ENCODE measurements at places on chromosomes 1 and 21. TPM values are rescaled to one million over a fixed set of nuclear protein-coding genes. Genes with fewer than 3 reads are reported as not detected.

DNA sequence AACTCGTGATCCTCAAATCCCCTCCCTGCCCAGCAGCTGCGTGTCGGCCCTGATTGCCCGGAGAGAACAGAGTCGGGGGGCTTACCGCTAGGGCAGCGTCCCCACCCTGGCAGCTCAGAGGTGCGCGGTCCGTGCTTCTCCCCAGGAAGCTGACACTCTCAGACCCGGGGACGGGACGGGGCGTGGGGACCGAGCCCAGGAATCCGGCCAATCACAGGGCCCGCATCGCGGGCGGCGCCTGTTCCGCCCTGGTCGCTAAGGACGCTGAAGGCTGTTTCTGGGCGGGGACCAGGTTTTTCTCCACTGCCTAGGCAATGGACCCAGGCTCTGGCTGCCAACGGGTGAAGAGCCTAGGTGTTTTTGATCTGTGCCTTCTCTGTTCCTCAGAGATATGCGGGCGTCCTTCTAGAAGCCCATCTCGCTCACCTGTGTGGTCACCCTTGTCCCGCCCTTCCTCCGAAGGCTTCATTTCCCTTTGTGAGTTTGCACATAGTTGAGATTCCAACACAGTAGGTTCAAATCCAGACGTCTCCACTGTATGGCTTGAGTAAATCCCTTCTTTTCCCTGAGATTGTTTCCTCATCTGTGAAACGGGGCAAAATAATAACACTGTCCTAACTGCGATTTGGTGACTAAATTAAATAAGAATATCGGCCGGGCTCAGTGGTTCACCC lies at the start of gene C1orf87:
C1orf87 (minus strand) TSS at position 166 of the 674 bp plus-strand sequence. CDS start 1,127 bp downstream, outside the sequence.
- DNase-seq = no peak

DNA sequence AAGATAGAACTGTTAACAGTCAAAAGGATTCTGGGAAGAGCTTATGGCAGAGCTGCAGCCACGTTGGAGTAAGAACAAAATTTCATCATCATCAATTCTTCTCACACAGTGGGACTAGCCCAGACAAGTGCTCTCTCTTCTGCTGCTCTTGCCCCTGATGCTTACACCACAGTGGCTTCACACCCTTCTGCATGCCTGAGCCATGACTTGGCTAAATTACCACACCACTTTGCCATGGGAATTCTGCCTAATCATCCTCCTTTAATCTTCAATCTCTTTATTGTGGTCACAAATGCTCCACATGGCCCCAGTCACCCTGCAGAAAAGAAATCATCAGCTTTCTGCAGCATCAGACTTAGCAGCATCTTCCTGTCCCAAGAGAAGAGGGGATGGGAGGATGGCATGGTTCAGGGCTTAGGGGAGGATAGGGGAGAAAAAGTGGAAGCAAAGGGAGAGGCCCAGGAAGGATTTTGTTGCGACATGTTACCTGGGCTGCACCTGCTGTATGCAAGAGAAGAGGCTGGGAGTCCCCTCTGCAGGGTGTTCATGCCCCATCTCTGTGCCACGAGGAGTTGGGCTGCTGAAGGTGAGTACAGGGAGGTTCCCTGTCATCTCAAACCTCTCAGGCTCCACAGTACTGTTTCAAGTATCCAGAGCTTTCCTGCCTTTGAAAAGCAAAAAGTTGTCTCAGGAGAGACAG lies 9.0 kb upstream of the RPTN start:
- no peak for DNase-seq

- DNase-seq = no peak
Measured at GRCh38 chr1:52424813-52425212, 20.4 kb downstream of the PRPF38A start.

DNA sequence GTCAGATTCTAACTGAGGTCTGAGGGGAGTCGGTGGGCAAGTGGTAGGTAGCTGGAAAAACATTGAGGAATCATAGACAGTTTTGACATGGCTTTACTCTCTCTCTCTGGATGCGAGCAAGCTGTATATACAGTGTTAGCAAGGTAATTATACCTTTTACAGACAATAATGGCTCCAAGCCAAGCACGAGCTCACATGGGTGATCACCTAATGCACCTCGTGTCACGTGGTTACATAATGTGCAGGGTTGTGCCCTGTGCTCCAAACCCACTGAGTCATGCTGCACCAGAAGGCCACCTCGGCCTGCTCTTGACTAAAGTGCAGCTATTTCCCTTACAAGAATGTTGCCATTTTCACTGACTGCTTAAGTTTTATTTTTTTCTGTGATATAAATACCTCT lies 7.6 kb upstream of the CLCA2 start:
- no peak for DNase-seq

- no peak for DNase-seq
Measured at GRCh38 chr1:160605792-160606479, 26.6 kb upstream of the CD84 start.

DNA sequence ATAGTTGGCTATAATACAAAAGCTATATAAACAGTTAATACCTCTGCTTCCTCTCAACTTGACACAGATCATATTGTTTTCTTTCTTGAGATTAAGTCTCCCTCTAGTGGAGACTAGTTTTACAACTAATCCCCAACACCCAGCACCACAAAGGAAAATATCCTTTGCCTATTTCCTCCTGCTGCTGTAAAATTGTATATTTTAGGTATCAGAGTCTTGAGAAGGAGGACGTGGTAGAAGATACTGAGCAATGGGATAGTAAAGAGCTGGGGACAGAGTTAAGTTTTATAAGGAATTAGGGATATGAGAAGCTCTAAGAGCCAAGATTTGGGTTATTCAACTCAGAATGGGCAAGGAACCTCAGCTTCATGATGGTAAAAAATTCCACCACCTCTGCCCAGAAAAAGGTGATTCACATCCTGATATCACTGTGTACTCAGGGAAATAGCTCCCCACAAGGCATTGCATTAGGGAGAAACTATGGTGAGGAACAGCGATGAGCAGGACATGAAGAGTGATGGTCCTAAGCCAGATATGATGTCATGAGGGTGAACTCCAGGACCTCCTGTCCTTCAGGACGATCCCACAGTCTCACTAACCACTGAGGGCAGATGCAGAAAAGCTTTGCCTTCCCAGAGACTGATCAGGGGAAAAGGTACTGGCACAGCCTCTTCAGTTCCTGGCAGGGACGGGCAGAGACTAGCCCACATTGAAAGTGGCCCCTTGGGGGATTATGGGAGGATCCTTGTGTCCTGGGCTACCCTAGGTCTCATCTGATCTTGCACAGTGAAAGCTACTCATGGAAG lies 14.7 kb upstream of the CFAP126 start:
- no peak for DNase-seq

DNA sequence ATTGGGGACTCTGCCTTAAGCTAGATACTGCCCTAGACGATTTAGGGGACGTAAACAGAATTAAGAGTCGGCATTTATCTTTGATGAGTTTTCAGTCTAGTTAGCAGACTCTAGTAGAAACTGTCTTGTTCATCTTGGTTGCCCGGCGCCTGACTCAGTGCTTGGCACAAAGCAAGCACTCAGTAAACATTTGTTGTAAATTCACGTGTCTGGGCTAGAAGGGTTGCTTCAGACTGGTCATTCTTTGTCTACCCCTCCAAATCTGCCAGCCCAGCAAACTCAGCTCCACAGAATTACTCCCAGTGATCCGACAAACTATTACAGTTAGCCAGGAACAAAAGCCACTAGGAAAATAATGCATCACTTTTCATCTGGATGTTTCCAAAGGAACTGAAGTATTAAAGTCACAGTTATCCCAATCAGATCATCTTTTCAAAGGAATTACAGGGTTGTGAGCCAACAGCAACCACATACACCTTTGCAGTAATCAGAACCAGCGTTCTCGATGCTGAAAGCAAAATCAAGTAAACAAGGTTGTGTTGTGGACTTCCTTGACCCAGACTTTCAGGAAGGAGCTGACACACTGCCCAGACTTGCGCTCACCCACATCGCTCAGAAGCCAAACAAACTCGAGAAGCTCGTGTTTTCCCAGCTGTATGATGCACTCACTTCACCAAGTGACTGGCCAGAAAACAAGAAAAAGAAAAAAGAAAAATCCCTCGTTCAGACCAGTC lies 66.5 kb upstream of the GADD45A start:
- no peak for DNase-seq

GRCh38 chr1:167438171-167439138 lies 79.9 kb downstream of the CD247 start:
- no peak for DNase-seq

- DNase-seq = no peak
Measured at GRCh38 chr1:72119491-72119890, 162.8 kb downstream of the NEGR1 start.

GRCh38 chr1:202101184-202101583 lies 21.5 kb upstream of the GPR37L1 start:
- no peak for DNase-seq

GRCh38 chr1:203066965-203067364 lies 18.8 kb downstream of the MYOG start:
- no peak for DNase-seq

DNA sequence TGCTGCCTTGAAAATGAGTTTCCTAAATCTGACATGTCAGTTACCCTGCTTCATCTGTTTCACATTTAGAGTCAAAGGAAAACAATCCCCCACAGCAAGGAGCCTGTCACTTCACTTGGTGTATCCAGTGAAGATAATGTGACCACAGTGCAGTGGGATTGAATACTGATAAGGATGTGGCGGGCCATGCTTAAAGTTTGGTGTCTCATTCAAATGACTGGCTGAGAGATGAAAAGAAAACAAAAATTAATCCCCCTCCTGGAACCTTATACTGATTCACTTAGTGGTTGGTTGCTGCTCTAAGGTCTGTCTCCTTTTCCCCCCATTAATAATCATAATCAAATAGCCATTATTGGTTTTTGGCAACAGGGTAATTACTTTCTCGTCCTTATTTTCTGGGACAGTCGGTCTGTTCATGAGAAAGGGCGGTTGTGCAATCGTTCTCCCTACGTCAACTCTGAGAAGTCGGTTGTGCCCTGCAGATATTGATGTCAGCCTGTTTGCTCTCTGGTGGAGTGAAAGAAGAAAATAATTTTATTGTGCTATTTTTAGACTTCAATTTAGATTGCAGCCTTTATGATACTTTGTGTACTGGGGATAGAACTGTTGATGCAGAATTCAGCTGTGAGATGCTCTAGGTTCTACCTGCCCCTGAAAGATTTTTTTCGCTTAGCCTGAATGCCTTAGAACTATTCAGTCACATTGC lies 360.2 kb downstream of the DISC1 start:
- DNase-seq = no peak

- DNase-seq = peak; percentile 17
Measured at GRCh38 chr1:19504796-19505692, 19.7 kb upstream of the CAPZB start.

DNA sequence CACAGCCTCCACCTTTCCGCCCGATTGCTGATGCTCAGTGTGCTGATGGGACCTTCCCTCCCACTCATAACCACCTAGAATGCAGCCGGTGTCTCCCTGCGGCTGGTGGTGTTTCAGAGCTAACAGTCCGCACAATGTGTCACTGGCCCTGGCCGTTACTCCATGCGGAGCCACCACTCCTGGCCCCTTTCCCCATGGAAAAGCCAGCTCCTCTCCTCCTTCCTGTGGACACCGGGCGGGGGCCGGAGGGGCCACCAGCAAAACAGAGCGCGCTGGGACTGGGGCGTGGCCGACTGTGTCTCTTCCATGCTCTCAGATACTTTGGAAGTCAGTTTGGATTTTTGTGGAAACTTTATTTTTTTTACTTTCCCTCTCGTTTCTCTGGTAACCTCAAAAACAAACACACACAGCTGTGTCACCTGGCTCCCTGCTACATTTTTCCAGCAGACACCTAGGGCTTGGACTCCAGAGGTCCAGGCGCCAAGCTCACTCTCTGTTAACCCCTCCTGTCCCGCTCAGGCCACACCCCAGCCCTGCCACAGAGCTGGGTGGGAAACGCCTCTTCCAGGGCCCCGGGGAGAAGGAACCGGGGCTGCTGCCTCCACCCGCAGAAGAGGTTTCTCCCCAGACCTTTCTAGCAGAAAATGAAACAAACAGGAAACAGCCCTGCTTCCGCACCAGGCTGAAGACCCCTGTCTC lies 32.5 kb upstream of the COL6A2 start:
- no peak for DNase-seq

- no peak for DNase-seq
Measured at GRCh38 chr1:114126261-114127095, 27.2 kb downstream of the SYT6 start.

- no peak for DNase-seq
Measured at GRCh38 chr1:180892675-180893074, 20.0 kb upstream of the KIAA1614 start.

- no peak for DNase-seq
Measured at GRCh38 chr1:53108646-53109580, 33.5 kb downstream of the SLC1A7 start.

- DNase-seq = no peak
Measured at GRCh38 chr21:36229181-36229580, 72.6 kb downstream of the DOP1B start.

GRCh38 chr1:153663211-153663610 lies 4.7 kb downstream of the SNAPIN start:
- DNase-seq = no peak

- no peak for DNase-seq
Measured at GRCh38 chr21:26534517-26534916, 38.6 kb downstream of the CYYR1 start.

DNA sequence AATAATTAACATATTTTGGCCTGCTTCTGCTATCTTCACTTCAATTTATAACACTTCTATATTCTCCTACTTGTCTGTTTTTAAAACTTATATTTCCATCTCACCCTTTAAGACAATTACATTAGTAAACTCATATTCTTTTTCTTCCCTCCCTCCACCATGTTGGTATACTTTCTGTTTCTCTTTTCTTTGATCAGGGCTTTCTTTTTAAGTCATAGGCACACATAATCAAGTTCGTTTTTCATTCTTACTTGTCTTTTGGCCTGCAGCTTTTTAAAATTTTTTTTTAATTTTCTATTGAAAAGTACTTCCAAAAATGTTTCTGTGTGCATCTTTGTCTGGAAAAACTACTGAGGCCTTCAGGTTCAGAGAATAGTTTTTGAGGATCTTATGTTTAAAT lies 2.3 kb downstream of the PYHIN1 start:
- no peak for DNase-seq

DNA sequence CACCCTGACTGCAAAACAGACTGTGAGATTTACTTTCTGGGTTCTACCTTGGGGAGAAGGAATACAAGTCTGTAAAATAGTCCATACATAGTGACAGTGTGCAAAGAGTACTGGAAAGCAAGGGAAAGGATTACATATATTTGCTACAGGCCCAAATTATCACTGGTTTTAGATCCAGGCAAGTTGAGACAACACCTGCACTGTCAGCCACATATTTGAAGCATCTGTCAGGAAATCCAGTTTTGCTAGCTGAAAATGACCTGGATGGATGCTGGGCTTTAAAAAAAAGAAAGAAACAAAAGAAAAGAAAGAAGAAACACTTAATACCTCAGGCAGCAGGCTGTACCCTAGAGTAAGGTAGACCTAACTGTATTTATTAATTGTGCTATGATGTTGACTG lies 23.9 kb upstream of the SPRR2G start:
- no peak for DNase-seq

PTP4A2 gene
- 314 TPM for total RNA-seq

PDC gene
- total RNA-seq = not detected

YBX1 gene
- 2,077 TPM for total RNA-seq

ILDR2 gene
- 0.91 TPM for total RNA-seq

KANK4 gene
- 57.9 TPM for total RNA-seq

CCDC181 gene
- 1.2 TPM for total RNA-seq

SPRR2A gene
- not detected for total RNA-seq

TCEA3 gene
- 0.10 TPM for total RNA-seq

TTC39A gene
- total RNA-seq = 0.73 TPM

RAB42 gene
- total RNA-seq = not detected

Measured in SJCRH30 (cell line).